ENCODE measurements at places on chromosomes 3 and 15. TPM values are rescaled to one million over a fixed set of nuclear protein-coding genes. Genes with fewer than 3 reads are reported as not detected.

Gene RASGRF1
- not detected for total RNA-seq

DNA sequence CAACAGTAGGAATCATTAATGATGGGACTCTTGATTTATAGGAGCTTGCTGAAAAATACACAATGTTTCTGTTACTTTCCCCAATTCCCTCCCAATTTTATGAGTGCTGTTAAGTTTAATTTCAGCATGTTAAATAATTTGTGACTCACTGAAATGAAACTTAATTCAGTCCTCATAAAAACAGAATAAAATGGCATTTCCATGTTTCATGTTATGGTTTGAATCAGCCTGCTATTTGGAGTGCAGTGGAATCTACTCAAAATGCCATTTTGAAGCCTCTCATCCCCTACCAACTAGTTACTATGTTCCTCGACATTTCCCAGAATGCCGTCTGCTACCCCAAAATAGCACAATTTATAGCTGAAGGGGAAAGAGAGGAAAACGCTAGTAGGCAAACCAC lies 237.5 kb downstream of the ADAMTS17 start:
- H3K4me3 ChIP-seq, result no peak overlapping the region
- H3K27me3 ChIP-seq, result no peaks in the 10 kb centered on the region
- H3K27ac ChIP-seq, result no peak overlapping the region
- no peaks in the 10 kb centered on the region for H3K4me1 ChIP-seq

GRCh38 chr3:189042832-189043231 lies 128.9 kb upstream of the TPRG1 start:
- H3K27ac ChIP-seq, result no peak overlapping the region
- no peaks in the 10 kb centered on the region for H3K27me3 ChIP-seq
- no peak overlapping the region for H3K4me3 ChIP-seq
- no peaks in the 10 kb centered on the region for H3K36me3 ChIP-seq
- no peaks in the 10 kb centered on the region for H3K4me1 ChIP-seq
- DNase-seq, result no peak

DNA sequence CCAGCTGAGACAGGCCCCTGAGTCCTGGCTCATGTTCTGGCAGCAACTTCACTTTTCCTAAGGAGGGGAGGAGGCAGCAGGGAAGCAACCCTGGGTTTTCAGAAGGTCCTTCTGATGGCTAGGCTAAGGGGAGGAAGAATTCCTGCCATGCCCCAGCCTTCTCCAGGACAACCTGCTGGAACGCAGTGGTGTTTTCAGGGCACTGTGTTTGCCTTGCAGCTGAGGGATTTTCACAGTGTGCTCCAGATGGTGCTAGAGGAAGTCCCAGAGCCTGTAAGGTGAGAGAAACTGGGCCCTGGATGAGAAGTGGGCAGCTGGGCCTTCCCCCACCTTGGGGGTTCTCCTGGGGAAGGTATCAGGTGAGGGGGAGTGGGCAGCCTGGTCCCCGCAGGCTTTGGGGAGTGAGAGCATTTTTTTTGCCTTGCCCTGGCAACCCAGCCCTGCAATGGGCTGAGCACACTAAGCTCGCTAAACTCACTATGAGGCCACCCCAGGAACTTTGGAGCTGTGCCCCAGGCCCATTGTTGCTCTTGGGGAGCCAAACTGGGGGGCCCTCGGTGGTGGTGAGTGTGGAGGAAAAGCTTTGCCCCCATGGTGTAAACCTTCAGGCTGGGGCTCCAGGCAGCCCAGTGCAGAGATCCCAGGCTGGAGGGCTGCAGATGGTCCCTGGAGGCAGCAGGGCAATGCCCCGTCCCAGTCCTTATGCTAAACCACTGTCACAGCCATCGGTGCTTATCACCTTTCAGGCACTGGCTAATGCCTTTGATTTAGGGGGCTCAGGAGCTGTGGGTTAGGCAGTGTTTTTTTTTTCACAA lies 41.1 kb downstream of the ACAA1 start:
- H3K27me3 ChIP-seq, result no peaks in the 10 kb centered on the region
- H3K4me3 ChIP-seq, result no peak overlapping the region

Data from thoracic aorta (tissue), 2 donors.